ENCODE measurements at places on chromosomes 6 and 20.

GRCh38 chr20:38196592-38196991 lies 31.5 kb upstream of the TGM2 start:
- DNase-seq, result peak; percentile 98

- no peak for DNase-seq
These were observed 235.7 kb downstream of the MYLK4 start for GRCh38 chr6:2514965-2515543.

DNA sequence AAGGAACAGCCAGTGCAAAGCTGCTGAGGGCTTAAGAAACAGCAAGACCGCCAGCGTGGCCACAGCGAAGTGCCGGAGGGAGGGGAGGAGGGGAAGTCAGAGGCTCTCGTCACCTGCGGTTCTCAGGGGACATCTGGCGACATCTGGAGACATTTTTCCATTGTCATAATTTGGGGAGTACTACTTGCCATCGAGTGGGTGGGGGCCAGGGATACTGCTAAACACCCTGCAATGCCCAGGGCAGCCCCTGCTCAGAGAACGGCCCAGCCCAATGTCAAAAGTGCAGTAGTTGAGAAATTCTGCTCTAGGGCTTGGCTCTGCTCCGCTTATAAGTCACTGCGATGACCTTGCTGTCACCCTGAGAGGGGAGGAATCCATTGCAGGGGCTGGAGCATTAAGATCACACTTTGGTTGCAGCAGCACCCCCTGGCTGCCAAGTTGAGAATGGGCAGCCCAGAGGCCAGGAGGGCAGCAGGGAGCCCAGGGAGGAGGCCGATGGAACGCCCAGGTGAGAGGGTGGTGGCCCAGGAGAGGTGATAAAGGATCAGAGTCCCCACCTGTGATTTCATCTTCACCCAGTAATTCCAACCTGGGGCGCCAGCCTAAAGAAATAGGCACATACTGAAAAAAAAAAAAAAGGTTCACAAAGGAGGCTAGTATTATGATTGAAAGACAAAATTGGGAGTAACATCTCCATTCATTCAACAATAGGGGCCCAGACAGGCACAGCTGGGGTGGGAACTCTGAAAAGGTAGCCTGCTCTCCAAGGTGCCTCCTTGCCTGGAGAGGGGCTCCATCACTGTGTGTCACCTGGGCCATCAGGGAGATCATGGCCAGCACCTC lies 218.2 kb downstream of the BMP7 start:
- DNase-seq, result peak; percentile 23

DNA sequence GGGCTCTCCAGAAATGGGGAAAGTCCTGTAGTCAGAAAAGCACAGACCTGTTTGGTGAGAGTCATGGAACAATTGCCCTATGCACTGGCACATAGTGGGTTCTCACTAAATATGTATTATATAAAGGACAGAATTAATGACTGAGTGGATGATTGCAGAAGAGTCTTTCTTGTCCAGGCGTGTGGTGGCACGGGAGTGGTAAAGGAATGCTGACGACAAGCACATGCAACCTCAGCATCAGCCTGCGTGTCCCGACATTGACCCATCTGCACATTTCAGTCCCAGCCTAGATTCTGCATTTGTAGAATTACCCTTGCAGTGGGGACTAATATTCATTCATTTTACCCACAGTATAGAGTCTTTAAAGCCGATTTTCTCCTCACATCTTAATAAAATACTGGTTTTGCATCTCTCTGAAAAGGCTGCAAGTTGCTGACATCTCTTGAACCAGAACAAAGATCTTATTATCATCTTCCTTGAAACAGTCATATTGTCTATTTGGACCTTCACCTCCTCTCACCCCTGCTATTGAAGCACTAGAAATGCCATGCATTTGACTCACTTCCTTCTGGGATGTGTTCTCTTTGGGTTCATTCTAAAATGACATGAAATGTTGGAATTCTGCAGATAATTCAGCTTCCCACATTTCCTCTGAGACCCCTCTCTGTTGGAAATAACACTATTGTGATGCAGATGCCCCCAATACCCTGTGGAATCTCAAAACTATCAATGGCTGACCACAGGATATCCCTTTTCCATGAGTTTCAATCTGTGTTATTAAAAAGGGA lies 883.6 kb upstream of the FLRT3 start:
- DNase-seq, result no peak

DNA sequence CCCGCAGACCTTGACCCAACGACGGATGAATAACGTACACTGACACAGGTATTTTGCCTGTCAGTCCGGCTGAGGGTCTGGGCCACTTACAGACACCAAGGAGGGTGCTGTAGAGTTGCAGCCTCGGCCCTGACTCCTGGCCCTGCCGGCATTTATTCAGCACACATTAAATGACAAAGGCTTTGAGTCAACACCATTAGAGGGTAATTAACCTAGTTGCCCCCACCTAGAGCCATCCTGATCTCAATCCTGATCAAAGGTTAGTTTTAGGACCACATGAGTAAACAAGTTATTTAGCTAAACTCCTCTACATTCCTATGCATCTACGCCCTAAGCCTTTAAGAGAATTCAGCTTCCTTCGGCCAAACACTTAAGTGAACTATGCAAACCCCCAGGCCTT lies 11.9 kb upstream of the PM20D2 start:
- DNase-seq, result no peak

DNA sequence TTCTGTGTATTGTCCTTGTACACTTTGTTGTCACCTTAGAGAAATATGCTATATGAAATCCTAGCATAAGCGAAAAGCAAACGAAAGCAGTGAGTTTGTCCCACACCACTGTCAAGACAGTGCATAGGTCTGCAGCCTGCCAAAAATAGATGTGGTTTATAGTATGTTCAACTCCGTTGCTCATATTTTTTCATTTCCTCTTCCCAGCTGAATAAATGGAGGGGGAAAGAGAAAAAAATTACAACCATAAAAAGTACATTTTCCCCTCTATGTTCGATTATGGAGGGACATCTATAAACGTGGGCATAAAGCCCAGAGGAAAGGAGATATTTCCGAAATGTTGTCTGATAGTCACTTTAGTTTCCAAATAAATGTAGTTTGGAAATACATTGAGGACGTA lies 25.8 kb downstream of the PRL start:
- DNase-seq, result no peak

DNA sequence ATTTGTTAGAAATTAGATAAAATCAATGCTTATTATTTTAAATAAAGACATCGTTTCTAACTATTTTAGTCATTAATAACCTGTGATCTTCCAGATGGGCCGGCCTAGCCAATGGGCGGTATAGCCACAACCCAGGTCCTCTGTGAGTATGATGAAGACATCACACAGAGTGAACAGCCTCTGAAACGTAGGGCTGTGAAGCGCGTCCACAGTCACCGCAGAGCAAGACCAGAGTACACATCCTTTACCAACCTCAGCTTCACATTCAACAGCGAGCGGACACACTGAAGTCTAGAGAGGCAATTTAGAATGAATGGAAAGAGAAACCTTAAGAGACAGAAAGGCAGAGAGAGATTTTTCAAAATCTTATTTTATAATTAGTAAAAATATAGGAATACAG lies 125.0 kb upstream of the RPS6KA2 start:
- DNase-seq, result no peak

DNA sequence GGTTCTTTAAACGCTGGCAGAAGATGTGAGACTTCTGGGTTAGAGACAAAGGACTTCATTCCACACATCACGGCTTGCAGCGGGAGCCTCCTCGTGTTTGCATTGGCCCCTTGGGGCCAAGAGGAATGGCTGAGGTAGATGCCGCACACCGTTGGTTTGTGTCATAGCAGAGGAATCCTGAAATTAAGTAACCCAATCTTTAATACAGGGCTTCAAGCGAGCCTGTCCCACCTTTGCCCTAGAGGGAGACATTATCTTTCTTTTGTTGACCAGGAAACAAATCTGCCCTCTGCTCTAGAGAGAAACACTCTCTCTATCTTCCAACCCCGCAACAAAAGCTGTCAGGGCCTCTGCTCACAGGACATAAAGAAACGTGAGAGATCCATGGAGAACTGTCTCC lies 277.5 kb upstream of the ZFP64 start:
- no peak for DNase-seq

GRCh38 chr6:101543796-101544195 lies 150.3 kb downstream of the GRIK2 start:
- DNase-seq, result no peak

GRCh38 chr6:56580271-56580670 lies 62.4 kb downstream of the DST start:
- no peak for DNase-seq

GRCh38 chr6:100247123-100247522 lies 217.6 kb downstream of the SIM1 start:
- DNase-seq, result no peak

DNA sequence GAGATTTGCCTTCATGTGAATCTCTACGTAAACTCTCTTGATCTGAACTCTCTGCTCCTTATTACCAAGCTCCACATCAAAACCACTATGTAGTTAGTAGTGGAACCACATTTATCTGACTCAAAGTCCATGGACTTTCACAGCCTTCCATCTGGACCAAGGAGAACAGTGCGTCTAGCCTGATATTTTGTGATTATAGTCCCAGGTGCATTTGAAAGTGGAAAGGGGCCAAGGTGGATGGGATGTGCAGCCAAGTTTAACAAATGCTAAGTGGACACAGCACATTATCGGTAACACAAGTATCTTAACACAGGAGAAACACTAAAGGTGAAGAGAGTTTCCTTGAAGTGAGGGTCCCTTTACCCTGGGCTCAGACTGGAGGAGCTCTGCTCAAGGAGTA lies 281.2 kb upstream of the SGK1 start:
- DNase-seq, result no peak

DNA sequence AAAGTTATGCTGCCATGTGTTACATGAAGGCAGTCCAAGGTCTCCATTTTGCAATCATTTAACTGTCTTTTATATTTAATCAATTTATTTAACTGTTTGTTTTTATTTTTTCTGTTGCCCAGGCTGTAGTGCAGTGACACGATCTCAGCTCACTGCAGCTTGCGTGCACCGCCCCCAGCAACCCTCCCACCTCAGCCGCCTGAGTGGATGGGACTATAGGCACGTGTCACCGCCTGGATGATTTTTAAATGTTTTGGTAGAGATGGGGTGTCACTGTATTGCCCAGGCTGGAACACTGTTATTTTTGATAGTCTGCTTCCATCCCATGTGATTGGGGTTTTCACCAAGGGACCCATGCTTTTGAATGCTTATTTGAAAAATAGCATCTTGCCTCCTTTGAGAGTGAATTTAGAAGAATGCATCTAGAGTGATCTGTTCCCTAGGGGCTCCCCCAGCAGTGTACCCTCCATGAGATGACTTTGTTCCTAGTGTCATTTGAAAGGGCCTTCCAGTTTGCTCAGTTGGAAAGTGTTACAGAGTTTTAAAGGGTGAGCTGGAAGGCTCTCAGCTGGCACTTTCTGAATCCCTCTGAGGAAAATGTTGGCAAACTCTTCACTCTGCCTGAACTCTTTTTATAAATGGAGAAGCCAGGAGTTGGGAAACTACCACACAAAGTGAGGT lies 143.4 kb downstream of the JARID2 start:
- peak; percentile 36 for DNase-seq

GRCh38 chr20:44038681-44039123 lies 124.0 kb downstream of the TOX2 start:
- DNase-seq, result no peak

DNA sequence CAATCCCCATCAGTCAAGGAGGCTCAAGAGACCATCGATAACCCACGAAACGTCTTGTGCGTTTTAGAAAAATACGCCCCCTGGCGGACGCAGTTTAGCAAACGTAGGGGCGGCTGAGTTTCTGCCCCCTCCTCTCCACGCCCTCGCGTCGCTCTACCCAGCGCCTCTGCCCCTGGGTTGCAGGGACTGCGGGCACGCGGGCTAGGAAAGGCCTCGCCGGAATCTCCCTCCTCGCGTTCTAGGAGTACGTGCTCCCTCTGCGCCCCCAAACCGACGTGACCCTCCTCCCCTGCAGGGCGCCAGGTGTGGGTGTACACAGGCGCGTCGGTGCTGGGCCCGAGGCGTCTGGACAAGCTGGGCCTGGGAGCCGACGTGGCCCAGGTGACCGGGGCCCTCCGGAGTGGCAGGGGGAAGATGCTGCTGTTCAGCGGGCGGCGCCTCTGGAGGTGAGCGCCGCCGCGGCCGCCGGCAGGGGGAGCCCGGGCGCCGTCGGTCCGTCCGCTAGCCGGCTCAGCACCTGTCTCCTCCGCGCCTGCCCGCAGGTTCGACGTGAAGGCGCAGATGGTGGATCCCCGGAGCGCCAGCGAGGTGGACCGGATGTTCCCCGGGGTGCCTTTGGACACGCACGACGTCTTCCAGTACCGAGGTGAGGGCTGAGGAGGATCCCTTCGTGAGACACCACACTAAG lies 5.3 kb downstream of the MMP9 start:
- peak; percentile 48 for DNase-seq

- DNase-seq, result no peak
These were observed 11.8 kb downstream of the SCML4 start for GRCh38 chr6:107812234-107812769.

- DNase-seq, result no peak
These were observed 39.7 kb downstream of the MAP3K5 start for GRCh38 chr6:136752554-136752953.

GRCh38 chr20:21559305-21559704 lies 45.4 kb upstream of the NKX2-2 start:
- DNase-seq, result no peak

DNA sequence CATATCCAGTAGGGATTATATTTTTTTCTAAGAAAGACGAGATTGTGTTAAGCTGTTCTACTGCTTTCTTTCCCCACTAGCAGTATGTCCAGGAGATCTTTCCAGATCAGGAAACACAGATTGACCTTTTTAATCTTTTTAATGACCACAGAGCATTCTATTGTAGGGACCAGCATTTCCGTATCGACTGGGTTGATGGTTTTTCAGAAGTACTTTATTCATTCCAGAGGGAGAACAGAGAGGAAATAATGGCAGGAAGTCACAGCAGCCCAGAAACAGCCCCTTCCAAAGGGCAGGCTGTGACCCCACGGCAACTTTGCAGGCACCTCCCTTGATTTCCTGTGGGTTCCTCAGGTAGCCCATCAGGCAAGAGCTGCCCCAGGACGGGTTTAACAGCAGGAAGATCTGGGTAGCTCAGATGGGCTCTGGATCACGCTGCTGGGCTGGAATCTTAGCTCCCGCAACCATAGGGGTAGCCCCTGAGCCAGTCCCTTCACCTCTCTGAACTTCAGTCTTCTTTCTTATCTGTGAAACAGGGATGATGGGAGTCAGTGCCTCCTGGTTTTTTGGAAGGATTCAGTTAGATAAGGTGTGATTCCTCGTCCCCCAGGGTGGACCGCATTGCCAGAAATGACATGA lies 23.8 kb upstream of the CHMP4B start:
- DNase-seq, result no peak

GRCh38 chr6:124536842-124537191 lies 425.4 kb upstream of the RNF217 start:
- no peak for DNase-seq

GRCh38 chr6:89975991-89976693 lies 81.9 kb downstream of the GJA10 start:
- DNase-seq, result no peak

DNA sequence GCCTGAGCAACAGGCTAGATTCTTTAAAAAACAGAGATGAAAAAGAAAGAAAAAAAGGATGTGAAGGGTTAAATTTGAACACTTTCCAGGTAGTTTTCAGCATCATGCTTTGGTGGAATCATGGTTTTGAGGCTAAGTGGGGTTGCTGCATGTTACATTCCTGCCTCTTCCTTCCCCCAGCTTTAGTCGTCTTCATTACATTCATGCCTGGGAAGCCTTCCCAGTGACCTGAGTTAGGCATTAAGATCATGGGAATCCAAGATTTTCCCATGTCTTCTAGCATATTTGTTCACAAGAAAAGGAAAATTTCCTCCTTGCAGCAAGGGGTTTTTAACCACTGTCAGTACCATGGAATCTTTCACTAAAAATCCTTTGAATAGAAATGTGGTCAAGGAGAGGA lies 12.0 kb downstream of the TPX2 start:
- no peak for DNase-seq

- peak; percentile 12 for DNase-seq
These were observed 95.0 kb downstream of the AIG1 start for GRCh38 chr6:143155681-143156080.
